ENCODE measurements at places on chromosomes 1 and 21.

GRCh38 chr1:199550199-199551065 is 477.1 kb upstream of the NR5A2 start:
- no peak for DNase-seq

DNA sequence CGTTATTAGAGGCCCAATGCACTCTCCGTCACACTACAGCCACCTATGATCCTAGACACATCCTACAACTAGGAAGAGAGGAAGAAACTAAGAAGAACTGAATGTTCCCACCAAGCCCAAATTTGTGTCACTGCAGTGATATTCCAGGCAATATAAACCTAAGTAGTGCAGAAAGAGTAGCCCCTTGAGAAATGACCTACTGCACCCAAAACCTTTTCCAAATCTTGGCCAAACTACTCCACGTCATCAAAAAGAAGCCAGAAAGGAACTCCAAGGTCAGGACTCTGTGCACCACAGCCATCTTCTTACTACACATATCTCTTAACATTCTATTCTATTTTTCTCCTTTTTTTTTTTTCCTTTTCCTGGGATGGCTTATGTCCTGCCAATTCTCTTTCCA is 60.2 kb downstream of the ADAMTS1 start:
- DNase-seq: no peak

- no peak for DNase-seq
These were observed 61.6 kb downstream of the KIF14 start for GRCh38 chr1:200558866-200559459.

- DNase-seq: no peak
These were observed 630.0 kb upstream of the ADGRL2 start for GRCh38 chr1:81170721-81171120.

GRCh38 chr1:241485554-241485992 is 34.0 kb downstream of the FH start:
- no peak for DNase-seq

GRCh38 chr1:24275510-24275909 is 43.6 kb upstream of the GRHL3 start:
- no peak for DNase-seq

- no peak for DNase-seq
These were observed at the start of gene S100A7A for GRCh38 chr1:153415850-153416570. Gene S100A7A (plus strand): TSS chr1:153416520. CDS start chr1:153418083, 1,563 bp downstream.

DNA sequence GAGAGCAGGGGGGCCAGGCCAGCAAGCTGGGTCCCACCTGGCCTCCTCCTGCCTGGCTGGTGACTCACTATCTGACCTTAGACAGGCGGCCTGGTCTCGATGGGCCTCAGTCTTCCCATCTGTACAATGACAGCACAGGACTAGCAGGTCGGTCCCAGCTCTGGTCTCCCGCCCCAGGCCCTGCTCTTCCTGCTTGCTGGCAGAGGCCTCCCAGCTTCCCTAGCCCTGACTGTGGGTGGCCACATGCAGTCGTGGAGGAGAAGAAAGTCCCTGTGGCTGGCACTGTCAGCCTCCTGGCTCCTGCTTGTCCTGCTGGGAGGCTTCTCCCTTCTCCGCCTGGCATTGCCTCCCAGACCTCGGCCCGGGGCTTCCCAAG is 817 bp downstream of the EXTL1 start:
- no peak for DNase-seq

GRCh38 chr1:18998016-18998724 is 41.7 kb upstream of the IFFO2 start:
- no peak for DNase-seq

DNA sequence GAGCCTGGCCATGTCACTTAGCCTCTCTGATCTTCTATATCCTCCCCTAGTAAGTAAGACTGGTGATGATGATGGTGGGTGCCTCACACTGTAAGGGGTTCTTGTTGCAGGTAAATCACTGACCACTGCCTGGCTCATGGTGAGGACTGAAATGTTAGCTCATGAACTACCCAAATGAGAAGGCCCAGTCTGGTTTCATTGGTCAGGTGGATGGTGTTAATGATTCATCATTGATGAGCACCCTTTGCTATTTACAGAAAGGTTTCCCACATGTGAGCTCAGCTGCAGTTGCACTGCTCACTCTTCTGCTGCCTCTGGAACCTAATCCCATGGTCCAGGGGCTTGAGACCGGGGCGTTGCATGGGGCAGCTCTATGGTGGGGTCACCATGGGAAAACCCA is 417.7 kb downstream of the PRDM2 start:
- DNase-seq: no peak

DNA sequence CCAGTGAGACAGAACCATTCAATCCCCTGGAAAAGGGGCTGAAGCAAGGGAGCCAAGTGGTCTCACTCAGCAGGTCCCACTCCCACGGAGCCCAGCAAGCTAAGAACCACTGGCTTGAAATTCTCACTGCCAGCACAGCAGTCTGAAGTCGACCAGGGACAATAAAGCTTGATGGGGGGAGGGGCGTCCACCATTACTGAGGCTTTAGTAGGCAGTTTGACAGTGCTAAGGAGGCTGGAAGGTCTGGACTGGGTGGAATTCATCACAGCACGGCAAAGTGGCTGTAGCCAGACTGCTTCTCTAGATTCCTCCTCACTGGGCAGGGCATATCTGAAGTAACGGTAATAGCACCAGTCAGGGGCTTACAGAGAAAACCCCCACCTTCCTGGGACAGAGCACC is 105.4 kb upstream of the GORAB start:
- no peak for DNase-seq

DNA sequence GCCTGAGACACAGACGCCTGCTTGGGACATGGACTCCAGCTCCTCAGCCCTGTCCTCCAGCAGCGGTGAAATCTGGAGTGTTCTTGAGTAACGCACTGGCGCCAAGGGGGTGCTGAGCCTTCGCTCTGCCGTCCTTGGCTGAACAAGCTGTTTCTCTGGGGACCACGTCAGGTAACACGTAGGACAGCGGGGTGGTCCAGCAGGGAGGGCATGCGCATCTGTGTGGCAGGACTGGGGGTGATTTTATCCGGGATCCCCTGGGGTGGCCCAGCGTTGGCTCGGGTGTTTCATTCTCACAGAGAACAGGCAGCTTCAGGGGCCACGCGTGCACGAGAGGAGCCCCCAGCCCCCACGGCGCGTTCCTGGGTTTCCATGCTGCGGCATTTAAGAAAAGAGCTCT is 61.2 kb downstream of the AGPAT3 start:
- no peak for DNase-seq

GRCh38 chr21:45260191-45260825 is 27.4 kb downstream of the POFUT2 start:
- DNase-seq: no peak

DNA sequence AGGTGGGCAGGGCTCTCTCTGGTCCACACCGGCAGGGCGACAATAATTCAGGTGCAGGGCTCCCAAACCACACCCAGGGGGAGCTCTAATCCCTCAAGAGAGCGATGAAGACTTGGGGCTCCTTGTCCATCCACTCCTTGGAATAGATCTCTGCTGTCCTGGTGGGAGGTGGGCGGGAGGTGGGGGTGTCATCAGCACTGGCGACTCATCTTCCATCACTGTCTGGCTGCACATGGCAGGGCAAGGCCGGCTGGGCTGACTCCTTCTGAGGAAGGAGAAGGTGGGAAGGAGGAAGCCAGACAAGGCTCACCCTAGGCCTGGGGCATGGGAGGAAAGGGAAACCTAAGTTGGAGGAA is 29.3 kb downstream of the TNNT2 start:
- no peak for DNase-seq

DNA sequence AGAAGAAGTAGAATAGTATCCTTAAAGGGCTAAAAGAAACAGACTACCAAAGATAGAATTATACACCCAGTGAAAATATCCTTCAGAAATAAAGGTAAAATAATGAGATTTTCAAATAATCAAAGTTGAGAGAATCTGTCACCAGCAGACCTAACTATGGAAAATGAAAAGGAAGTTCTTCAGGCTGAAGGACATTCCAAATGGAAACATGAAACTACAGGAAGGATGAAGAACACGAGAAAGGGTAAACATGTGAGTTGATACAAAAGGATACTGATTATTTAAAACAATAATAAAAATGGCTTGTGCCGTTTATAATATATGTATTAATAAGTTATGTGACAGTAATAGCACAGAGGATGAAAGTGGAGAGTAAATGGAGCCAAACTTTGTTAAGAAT is 57.1 kb upstream of the SLFNL1 start:
- no peak for DNase-seq

- no peak for DNase-seq
These were observed 542.5 kb downstream of the NUF2 start for GRCh38 chr1:163864207-163864606.
